Activated T-helper 1 cell treated with anti-CD3 and anti-CD28 coated beads, Interleukin-12 subunit alpha, Interleukin-12 subunit beta, Interleukin-2, Interleukin-4 antibody, amounts not matched to agents 30 ng/mL and 10 ng/mL and 1 ng/mL, durations not matched to agents 14 hours and 24 hours and 36 hours (primary cell): ENCODE measurements at places on chromosomes 4 and X. TPM values are rescaled to one million over a fixed set of nuclear protein-coding genes. Genes with fewer than 3 reads are reported as not detected.

The EMD gene
- 83.3 and 85.5 TPM in 2 replicates for total RNA-seq

The SPANXA1 gene
- total RNA-seq = not detected in 2 replicates

DNA sequence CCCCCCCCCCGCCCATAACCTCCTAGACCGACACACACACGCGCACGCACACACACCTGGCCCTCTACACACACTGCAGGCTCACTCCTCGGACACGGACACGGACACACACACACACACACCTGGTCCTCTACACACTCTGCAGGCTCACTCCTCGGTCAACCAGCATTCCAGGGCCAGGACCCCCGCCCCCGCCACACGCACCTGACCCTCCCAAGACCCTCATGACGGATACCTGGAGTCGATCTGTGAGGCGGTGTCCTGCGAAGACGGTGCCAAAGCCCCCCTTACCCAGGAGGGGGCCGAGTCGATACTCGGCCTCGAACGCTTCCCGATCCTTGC, 552 bp downstream of the PIM2 start:
- H3K4me1 ChIP-seq = peaks cover 35% of the 10 kb centered on the region
- DNase-seq = no peak
- H3K4me3 ChIP-seq = peak overlapping the region; percentile 98
- peaks cover 53% of the 10 kb centered on the region for H3K36me3 ChIP-seq
- H3K27ac ChIP-seq = peak overlapping the region; percentile 97
- no peaks in the 10 kb centered on the region for H3K27me3 ChIP-seq

DNA sequence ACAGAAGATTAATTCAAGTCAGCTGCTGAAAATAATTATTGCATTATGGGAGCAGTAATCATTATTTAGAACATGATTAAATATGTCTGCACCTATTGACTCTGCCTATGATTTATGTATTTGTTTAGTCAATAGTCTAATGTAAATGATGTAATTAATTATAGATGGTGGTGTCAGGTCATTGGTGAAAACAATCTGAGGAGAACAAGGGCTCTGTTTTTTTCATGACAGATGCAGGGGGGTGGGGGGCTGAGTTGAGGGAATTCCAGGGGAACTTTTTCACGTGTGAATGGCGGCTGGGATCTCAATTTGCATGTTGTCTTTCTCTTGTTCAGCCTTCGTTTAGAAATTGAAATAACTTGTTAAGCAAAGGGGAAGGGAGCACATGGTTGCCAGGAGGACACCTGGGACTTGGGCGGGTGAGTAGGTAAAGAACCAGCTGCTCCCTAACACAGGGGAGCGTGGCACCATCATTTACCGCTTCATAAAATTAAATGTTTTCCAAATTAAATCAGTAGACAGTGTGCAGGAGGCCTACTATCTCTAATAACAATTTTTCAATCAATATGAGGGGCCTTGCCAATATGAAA, 65.4 kb downstream of the NKX6-1 start:
- no peak for DNase-seq
- H3K27ac ChIP-seq = no peak overlapping the region
- H3K36me3 ChIP-seq = no peaks in the 10 kb centered on the region
- no peaks in the 10 kb centered on the region for H3K4me1 ChIP-seq
- no peak overlapping the region for H3K4me3 ChIP-seq
- H3K27me3 ChIP-seq = peaks cover 3% of the 10 kb centered on the region

DNA sequence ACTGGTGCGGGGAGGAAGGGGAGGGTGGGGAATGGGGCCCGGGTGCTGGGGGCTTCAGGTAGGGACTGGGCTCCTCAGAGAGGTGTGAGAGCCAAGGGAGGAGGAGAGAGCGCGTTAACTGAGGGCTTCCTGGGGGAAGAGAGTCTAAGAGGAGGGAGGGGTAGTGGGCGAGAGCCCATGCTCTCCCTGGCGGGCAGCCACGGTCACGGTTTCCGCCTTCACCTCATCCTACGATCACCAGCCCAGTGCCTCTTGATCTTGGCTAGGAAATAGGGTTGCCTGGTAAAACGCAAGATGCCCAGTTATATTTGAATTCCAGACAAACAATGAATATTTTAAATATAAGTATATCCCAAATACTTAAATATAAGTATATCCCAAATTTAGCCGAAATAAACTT, 60.8 kb upstream of the GRPEL1 start:
- no peak overlapping the region for H3K4me3 ChIP-seq
- no peaks in the 10 kb centered on the region for H3K27me3 ChIP-seq
- DNase-seq = no peak
- no peak overlapping the region for H3K27ac ChIP-seq

GRCh38 chr4:141636082-141636770, at the start of gene IL15:
IL15 (plus strand) TSS chr4:141636583; CDS start chr4:141719465, 82,882 bp downstream.
- peak within 1 kb of the TSS; percentile 96 for H3K4me3 ChIP-seq
- H3K27me3 ChIP-seq = peaks cover 20% of the 10 kb centered on the region
- peak within 1 kb of the TSS; percentile 81 for H3K27ac ChIP-seq
- DNase-seq = peak; percentile 70
- H3K36me3 ChIP-seq = no peaks in the 10 kb centered on the region

- H3K4me3 ChIP-seq = no peak overlapping the region
- no peak overlapping the region for H3K27ac ChIP-seq
- H3K4me1 ChIP-seq = peaks cover 4% of the 10 kb centered on the region
- peaks cover 8% of the 10 kb centered on the region for H3K27me3 ChIP-seq
- no peaks in the 10 kb centered on the region for H3K36me3 ChIP-seq
Observed at GRCh38 chr4:23885943-23886590, 3.8 kb downstream of the PPARGC1A start.
